ENCODE measurements at places on chromosomes 5 and 9.

DNA sequence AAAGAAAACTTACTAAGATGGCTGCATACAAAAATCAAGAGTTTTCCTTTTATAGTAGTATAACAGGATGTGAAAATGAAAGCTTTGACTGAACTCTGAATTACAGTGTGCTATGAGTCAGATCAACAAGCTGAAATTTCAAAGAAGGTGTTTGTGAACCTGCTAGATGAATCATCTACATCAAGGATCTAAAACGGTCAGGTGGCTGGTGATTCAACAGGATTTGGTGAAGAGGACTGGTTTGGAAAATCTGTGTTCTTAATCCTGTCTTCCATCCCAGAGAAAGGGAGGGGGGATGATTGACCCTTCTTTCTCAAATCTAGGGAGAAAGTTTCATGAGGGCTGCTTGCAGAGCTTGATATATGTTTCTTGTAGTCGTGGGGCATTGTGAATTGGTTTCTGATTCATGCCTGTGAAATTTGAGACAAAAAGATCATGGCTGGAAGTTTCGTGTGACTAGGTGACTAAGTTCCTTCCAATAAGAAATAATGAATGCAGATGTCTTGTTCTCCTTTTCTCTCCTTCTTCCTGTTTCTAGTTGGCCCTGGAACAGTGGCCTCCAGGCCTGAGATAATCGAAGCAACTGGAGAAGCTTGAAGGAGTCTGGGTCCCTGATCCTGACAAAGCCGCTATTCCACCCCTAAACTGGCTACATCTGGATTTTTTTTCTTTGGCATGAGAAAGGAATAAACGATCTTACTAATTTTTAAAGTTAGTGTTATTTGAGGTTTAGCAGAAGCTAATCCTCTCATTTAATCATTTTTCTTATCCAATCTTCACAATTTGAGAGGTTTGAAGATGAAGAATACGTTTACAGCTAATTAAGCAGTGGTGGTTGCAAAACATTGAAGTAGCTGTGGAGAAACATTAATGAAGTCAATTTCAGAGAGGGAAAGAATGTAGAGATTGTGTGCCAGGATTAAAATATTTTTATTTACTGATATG lies 67.2 kb downstream of the MRPS30 start:
- no peak for DNase-seq

DNA sequence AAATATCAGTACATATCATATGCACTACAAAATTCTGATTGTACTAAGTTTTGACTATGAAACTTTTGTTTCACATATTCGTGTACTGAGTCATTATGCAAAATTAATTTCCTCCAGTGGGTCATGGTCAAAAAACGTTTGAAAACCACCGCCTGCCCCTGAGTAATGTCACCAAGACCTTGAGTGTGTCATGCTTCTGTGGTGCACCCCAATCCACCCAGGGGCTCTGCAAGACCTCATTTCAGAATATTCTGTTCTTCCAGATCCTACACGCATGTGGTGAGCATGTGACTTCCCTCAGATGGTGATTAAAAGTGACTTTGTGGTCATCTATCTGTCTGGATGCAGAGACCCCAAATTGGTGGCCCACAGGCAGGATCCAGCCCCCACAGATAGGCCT lies 31.0 kb downstream of the ABLIM3 start:
- DNase-seq = no peak

DNA sequence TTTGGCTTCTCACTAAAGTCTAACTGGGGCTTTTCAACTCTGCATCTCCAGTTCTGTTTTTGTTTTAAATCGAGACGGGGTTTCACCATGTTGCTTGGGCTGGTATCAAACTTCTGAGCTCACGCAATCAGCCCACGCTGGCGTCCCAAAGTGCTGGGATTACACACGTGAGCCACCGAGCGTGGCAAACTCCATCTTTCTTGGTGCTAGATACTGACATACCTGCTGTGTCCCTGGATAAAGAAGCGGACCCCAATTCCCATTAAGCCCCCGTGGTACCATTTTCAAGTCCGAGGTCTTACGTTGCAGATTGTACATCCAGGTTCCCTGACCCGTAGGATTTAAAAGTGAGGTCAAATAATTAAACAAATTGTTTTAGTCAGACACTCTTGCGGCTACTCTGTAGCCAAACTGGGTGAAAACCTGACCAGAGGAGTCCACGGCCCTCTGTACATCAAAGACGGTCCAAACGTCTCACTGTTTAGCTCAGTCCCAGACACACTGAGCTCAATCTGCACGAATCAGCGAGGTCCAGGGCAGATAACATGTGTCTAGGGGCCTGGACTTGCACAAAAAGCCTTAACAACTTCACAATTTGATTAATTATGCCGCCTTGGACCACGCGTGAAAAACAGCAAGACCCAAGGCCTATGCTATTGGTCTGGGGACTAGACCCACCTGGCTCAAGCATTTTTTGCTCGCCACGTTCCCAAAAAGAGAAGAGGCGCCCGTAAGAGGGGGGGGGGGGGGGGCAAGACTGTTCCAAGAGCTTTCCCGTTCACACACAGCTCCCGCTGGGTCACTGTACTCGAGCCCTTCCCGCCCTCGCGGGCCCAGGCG lies 727 bp upstream of the DNAJA1 start:
- DNase-seq = no peak

DNA sequence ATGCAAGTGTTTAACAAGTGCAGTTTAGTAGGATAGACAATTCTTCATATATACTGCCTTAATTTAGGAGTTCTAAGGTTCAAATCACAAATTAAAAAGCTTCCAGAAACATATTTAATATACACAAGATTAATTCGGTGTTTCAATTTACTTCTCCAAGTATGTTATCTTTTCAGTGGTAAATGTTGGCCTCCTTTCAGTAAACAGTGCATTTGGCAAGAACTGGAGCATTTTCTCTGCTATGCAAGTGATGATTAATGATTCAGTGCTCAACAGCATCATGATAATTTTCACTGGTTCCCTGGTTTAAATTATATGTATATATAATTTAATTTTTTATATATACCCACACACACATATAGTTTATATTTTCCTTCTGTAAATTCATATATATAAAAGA lies 541.7 kb downstream of the EFNA5 start:
- no peak for DNase-seq

GRCh38 chr9:133787754-133788025 lies 49.5 kb upstream of the SARDH start:
- DNase-seq = no peak

DNA sequence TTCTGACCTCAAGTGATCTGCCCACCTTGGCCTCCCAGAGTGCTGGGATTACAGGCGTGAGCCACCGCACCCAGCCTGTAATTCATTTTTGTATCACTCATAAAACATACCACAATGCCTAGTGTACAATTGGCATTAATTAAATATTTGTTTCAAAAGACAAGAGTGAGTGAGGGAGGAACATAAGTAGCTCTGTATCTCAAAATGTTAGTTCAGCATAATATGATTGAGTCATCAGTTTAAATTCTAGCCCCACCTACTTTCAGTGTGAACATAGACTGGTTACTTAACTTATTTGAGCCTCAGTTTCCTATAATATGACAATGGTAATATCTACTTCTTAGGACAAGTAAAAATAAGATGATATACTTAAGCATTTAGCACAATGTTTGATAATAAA lies 26.9 kb downstream of the INVS start:
- no peak for DNase-seq

GRCh38 chr5:15640116-15640515 lies 140.1 kb downstream of the FBXL7 start:
- DNase-seq = no peak

- DNase-seq = no peak
Measured at GRCh38 chr9:35078066-35078465, 1.7 kb downstream of the FANCG start.
